CMK (cell line): ENCODE measurements at places on chromosomes 5 and 9.

DNA sequence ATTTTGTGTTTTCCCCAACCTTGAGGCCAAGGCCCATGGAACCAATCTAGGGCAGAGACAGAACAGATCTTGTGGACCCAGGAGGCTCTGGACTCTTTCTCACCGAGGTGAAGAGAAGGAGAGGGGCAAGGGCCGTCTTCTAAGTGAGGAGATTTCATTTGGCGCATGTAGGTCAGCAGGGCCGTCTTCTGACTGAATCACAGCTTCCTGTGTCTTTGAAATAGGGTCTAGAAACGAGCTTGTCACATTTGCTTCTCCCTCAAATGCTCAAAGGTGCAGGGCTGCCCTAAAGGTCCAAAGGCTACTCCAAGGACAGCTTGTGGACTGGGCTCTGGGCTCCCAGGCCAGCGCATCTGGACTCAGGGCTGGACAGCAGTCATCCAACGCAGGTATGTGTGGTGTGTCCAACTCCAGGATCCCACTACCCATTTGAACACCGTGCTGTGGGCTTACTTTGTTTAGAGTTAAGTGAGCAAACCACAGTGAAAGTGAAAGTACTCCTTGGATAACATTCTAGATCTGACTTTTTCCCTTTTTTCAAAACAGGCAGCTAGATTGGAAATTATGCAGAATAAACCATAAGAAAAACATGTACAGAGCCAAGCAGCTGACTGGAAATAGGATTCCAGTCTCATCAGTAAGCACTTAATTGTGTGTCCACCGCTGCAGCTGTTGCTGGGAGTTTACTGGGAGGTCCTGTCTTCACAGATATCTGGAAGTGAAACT, 357.0 kb downstream of the GADD45G start:
- no peak for DNase-seq

- no peak for DNase-seq
These were observed 59.4 kb upstream of the ICE1 start for GRCh38 chr5:5363045-5363444.

DNA sequence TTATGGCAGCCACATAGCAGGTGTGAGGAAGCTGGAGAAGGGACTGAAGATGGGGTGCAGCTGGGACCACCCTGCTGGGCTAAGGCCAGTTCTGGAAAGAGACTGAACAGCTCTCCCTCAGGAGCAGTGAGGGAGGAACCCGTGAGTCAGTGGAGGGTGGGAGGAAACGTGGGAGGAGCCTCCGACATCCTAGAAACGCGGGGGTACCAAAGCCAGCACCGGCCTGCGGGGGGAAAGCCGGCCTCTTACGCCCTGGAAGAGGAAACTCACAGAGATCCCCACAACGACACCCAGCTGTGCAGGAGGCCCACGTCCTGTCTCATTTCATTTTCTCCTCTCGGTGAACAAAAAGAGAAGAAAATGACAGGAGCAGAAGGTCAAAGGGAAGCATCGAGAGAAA, 185.8 kb upstream of the IRX4 start:
- DNase-seq, result no peak

DNA sequence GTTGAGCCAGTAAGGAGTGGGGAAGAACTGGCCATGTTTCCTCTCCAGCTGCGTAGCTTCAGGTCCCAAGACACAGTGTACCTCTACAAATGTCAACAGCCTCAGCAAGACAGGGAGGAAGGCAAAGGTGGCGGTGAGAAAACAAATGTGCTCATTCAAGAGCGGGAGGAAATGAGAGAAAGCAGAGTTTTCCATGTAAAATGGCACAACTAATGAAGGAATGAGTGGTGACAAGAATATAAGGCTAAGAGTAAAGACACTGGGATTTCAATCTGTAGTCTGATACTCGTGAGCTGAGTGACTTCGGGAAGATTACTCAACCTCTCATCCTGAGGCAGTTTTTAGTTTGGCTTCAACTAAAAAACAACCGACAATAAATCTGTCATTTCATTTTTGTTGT, 67.6 kb downstream of the DPYSL3 start:
- no peak for DNase-seq

- DNase-seq, result no peak
These were observed 11.2 kb upstream of the SMIM23 start for GRCh38 chr5:171774418-171774817.

- no peak for DNase-seq
These were observed 158.1 kb downstream of the CETN3 start for GRCh38 chr5:90251447-90251846.

DNA sequence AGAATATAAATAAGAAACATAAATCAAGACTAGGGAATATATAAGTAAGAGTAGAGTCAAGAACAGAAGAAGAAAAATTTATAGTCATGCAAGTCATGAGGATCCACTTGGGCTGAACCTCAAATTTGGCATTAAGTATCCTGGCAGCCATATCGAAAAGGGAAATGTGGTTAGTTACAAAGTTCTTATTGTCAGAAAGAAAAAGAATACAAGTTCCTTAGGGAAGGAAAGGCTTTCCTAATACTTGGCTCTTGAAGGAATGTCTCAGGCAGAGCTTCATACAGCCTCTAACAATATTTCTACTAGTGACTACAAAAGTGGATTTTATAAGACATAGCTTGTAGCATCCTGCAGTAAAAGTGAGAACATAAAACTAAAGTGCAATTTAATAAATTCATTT, 45.4 kb downstream of the TMEM252 start:
- no peak for DNase-seq

DNA sequence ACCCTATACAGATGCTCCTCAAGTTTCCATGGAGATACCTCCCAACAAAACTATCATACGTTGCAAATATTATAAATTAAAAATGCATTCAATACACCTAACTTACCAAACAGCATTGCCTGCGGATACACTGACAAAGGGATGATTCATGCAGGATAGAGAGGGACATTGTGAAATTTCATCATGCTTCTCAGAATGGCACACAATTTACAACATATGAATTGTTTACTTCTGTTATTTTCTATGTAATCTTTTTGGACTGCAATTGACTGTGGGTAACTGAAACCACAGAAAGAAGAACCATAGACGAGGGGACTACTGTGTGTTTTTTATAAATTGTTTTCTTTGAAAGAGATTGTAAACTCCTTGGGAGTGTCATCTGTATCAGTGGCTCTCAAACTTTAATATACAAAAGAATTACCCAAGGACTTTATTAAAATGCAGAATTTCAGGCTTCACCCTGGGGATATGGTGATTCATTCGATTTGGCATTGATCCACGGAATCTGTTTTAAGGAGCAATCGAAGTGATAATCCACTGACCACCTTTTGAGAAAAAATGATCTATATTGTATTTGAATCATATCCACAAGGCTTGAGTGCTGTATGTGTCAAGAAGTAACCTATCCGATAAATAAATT, 146.4 kb downstream of the SGCD start:
- no peak for DNase-seq

DNA sequence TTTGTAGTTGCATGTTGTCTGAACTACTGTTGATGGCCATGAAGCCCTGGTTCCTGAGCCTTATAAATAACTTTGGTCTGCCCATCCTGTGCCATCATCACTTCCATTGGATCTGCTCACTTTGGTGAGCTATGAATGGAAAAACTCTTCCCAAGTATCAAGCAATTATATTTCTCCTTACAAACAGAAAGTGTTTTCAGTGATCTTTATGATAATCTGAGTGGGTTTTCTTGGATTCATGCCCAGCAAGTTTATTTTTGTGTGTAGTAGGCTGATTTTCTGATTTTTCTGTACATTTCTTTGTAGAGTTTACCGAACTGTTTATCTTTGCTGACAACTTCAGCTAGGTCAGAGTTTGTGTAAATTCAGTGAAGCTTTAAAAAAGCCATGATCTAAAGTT, 31.0 kb downstream of the CAMK4 start:
- no peak for DNase-seq
